ENCODE measurements at places on chromosomes 16 and 17.

DNA sequence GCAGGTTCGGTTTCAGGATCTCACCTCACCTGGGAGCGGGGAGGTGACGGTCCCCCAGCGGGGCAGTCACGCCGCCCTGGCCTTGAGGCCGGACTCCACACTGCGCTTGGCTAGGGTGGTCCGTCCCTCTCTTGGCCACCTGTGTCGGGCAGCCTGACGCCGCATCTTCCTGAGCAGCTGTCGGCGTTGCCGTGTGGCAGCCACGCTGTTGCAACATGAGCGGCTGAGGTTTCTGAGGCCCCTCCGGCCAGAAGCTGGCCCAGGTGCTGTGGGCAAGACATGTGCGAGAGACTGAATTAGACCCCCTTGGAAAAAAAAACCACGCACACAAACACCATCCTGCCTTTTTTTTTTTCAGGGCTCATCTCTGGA, 49.2 kb downstream of the IRF8 start:
- DNase-seq = no peak

DNA sequence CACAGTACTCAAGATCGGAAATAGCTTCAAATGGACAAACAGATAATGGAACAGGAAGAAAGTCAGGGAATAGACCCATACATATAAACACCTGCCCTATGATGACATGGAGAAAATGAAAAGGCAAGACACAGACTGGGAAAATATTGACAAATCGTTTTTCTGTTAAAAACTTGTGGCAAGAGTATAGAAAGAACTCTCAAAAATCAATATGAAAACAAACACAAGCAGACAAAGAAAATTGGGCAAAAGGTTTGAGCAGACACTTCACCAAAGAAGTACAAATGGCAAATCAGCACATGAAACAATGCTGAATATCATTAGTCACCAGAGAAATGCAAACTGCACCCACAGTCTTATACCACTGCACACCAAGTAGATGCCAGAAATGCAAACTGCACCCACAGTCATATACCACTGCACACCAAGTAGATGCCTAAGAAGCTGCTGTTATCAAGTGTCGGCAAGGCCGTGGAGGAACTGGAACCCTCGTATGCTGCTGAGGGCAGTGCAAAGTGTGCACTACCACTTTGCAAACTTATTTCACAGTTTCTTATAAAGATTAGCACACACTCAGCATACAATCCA, 123.5 kb upstream of the CHMP6 start:
- no peak for DNase-seq

GRCh38 chr17:2391597-2392251, 9.1 kb downstream of the MNT start:
- no peak for DNase-seq

DNA sequence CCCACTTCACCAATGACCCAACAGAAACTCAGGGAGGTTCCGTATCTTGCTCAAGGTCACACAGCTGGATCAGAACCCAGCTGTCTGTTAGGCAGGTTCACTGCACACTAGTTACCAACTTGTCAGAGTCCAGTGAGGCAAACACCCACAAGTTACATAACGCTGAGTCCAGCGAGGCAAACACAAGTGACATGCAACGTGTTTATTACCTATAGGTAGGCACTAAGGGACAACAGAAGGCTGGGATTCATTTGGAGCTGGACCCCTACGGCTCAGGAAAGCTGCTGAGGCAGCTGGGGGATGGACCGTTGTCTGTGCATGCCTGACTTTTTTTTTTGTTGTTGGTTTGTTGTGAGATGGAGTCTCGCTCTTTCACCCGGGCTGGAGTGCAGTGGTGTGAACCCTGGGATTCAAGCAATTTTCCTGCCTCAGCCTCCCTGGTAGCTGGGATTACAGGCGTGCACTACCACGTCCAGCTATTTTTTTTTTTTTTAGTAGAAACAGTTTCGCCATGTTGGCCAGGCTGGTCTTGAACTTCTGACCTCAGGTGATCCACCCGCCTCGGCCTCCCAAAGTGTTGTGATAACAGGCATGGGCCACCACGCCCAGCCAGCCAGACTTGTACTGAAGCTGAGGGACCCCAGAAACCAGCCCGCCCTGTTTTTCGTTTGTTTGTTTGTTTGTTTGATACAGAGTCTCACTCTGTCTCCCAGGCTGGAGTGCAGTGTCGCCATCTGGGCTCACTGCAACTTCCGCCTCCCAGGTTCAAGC, 1.9 kb upstream of the RSAD1 start:
- DNase-seq = no peak

DNA sequence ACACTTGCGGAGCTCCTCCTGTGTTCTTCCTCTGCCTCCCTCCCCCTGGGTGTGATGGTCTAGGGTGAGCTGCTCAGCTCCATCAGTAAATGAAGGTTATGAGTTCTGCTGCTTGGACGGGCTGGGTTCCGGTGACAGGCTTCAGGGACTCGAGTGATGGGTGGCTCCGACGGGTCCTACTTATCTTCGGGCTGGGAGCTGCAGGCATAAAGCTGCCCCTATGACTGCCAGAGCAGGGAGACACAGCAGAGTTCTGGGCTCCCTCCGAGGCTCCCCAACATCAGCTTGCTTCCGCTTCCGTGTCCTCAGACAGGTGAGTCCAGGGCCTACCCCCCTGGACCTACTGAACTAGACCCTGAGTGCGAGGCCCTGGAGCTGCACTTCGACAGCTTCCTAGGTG, 11.3 kb upstream of the MLKL start:
- DNase-seq = no peak

Measured in left renal pelvis (tissue), 4 donors.